Osteoblast (primary cell): ENCODE measurements at places on chromosomes 13 and 19. TPM values are rescaled to one million over a fixed set of nuclear protein-coding genes. Genes with fewer than 3 reads are reported as not detected.

The C3 gene
- 5.0 and 14.1 TPM in 2 replicates for total RNA-seq

The FUT1 gene
- under 0.01 TPM in 1 of 2 replicates, not detected in the other for total RNA-seq

The IGFL2 gene
- total RNA-seq, result not detected in 2 replicates

The CGB3 gene
- not detected in 2 replicates for total RNA-seq

The ZNF850 gene
- 2.5 and 3.2 TPM in 2 replicates for total RNA-seq

The RNF113B gene
- total RNA-seq, result not detected in 2 replicates

The ACP7 gene
- total RNA-seq, result 0.29 TPM in 1 of 2 replicates, not detected in the other

The GGN gene
- 0.29 and 0.36 TPM in 2 replicates for total RNA-seq

The TMEM59L gene
- total RNA-seq, result 0.36 and 2.1 TPM in 2 replicates

The KIR2DL4 gene
- not detected in 2 replicates for total RNA-seq

The MEDAG gene
- 46.7 and 96.1 TPM in 2 replicates for total RNA-seq

The ZNF571 gene
- total RNA-seq, result 5.6 and 6.2 TPM in 2 replicates

The MTIF3 gene
- total RNA-seq, result 63.6 and 65.5 TPM in 2 replicates

The CFAP97D2 gene
- not detected in 2 replicates for total RNA-seq

The C19orf73 gene
- total RNA-seq, result 0.36 TPM in 1 of 2 replicates, not detected in the other

The SHC2 gene
- 0.36 and 1.5 TPM in 2 replicates for total RNA-seq

The OR7D2 gene
- total RNA-seq, result not detected in 2 replicates

The CCDC8 gene
- total RNA-seq, result 17.4 and 22.1 TPM in 2 replicates

The ZNF578 gene
- 2.4 and 2.5 TPM in 2 replicates for total RNA-seq

The KIR2DL3 gene
- not detected in 2 replicates for total RNA-seq

The SSC5D gene
- 22.7 and 77.4 TPM in 2 replicates for total RNA-seq

The ZNF724 gene
- total RNA-seq, result 2.5 and 4.1 TPM in 2 replicates

The ECSIT gene
- total RNA-seq, result 36.9 and 37.1 TPM in 2 replicates

The SYCN gene
- not detected in 2 replicates for total RNA-seq

The FAM216B gene
- under 0.01 TPM in 1 of 2 replicates, not detected in the other for total RNA-seq

The CLEC17A gene
- total RNA-seq, result under 0.01 TPM in 1 of 2 replicates, not detected in the other

The SPHK2 gene
- 13.0 and 13.3 TPM in 2 replicates for total RNA-seq

The LTBP4 gene
- total RNA-seq, result 13.6 and 16.6 TPM in 2 replicates

The DIRAS1 gene
- 12.4 and 14.8 TPM in 2 replicates for total RNA-seq

The ZNF792 gene
- 6.2 TPM in 2 replicates for total RNA-seq

The SBK2 gene
- not detected in 2 replicates for total RNA-seq

The MBD3L2 gene
- total RNA-seq, result not detected in 2 replicates

The FFAR2 gene
- total RNA-seq, result not detected in 2 replicates

The PCDH9 gene
- 1.1 and 2.9 TPM in 2 replicates for total RNA-seq

The TTYH1 gene
- not detected in 2 replicates for total RNA-seq

The C2CD4C gene
- total RNA-seq, result not detected in 2 replicates

The PNMA8A gene
- total RNA-seq, result 2.1 and 2.2 TPM in 2 replicates

The CERS1 gene
- total RNA-seq, result 0.29 and 0.36 TPM in 2 replicates

The P2RY11 gene
- total RNA-seq, result 2.1 and 2.2 TPM in 2 replicates

The TLE6 gene
- under 0.01 and 0.72 TPM in 2 replicates for total RNA-seq

The AMER2 gene
- total RNA-seq, result not detected in 2 replicates

The AP2S1 gene
- total RNA-seq, result 117 and 136 TPM in 2 replicates

The SELENOV gene
- not detected in 2 replicates for total RNA-seq

The WDR88 gene
- total RNA-seq, result not detected in 2 replicates

The ZNF562 gene
- 32.1 and 33.3 TPM in 2 replicates for total RNA-seq

The RFX1 gene
- total RNA-seq, result 2.4 and 2.5 TPM in 2 replicates

The CGB2 gene
- not detected in 2 replicates for total RNA-seq

The SPACA4 gene
- total RNA-seq, result not detected in 2 replicates

The KLK14 gene
- total RNA-seq, result not detected in 2 replicates
